Activated CD8-positive, alpha-beta memory T cell treated with anti-CD3 and anti-CD28 coated beads, Interleukin-2, amount 10 ng/mL, durations not matched to agents 7 days and 5 days (primary cell): ENCODE measurements at places on chromosomes 3 and 15.

- DNase-seq: no peak
Observed at GRCh38 chr15:79185199-79185598, 94.6 kb upstream of the RASGRF1 start.

- no peak for DNase-seq
Observed at GRCh38 chr15:70690491-70691276, 72.7 kb downstream of the UACA start.

DNA sequence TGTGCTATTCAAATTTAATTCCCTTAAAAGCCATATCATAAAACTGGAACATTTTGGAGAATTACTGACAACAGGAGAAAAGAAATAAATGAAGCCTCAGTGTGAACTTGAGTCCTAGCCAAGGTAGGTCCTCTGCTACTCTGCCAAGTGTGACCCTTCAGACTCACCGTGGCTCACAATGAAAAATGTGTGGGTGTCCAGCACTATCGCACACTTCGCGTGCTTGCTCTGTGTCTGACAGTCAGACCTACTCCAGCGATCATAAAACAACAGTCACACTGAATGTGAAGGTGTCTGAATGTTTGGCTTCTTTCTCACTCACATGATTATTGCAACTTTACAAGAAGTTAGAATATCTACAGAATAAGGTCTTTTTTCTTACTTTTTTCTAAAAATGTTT lies 65.8 kb upstream of the TRA2B start:
- no peak for DNase-seq

GRCh38 chr15:76795217-76795616 lies 109.9 kb downstream of the SCAPER start:
- no peak for DNase-seq

GRCh38 chr15:76936671-76937070 lies 5.1 kb downstream of the RCN2 start:
- DNase-seq: no peak

GRCh38 chr3:169780742-169781141 lies 7.5 kb downstream of the MYNN start:
- DNase-seq: peak; percentile 69

GRCh38 chr15:39451871-39452270 lies 129.0 kb upstream of the THBS1 start:
- DNase-seq: no peak

GRCh38 chr3:97430601-97431000 lies 334.0 kb upstream of the ARL6 start:
- DNase-seq: no peak

DNA sequence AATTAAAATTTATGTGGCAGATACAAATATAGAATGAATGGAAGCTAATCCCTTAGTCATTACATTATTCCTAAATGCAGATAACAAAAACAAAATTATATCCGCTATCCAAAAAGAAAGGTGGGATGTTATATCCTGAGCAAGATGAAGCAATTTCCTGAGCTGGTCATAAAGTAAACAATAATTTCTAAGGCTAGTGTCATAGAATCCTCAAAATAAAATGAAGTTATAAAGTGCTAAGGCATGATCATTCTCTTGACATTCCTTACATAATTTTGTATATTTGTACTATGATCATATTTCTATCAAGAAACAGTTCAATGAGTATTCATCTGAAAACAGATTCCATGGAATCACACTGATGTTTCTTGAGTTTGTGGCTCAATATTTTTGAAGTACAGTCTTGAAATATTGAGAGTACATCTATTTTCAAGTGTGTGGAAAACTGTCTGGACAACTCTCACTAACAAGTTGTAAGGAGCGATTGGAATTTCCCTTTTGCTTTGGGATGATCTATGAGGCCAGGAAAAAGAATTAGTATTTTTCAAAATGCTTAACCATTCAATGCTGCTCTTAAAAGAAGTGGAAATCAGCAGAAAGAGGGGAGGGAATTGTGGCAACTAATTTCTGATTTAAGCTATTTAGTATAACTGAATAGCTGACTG lies 92.4 kb downstream of the ABI3BP start:
- no peak for DNase-seq

GRCh38 chr3:150248116-150248887 lies 159.8 kb upstream of the TSC22D2 start:
- DNase-seq: no peak

- no peak for DNase-seq
Observed at GRCh38 chr3:55664387-55664786, 177.3 kb upstream of the WNT5A start.

GRCh38 chr15:94008104-94009074 lies 223.0 kb upstream of the MCTP2 start:
- no peak for DNase-seq

- peak; percentile 44 for DNase-seq
Observed at GRCh38 chr15:63708126-63708772, 111.1 kb downstream of the FBXL22 start.

GRCh38 chr3:16429086-16429485 lies 84.4 kb downstream of the RFTN1 start:
- no peak for DNase-seq

- DNase-seq: no peak
Observed at GRCh38 chr3:31391150-31391549, 141.6 kb upstream of the STT3B start.

GRCh38 chr3:46946856-46947545 lies 29.5 kb downstream of the CCDC12 start:
- DNase-seq: peak; percentile 89

DNA sequence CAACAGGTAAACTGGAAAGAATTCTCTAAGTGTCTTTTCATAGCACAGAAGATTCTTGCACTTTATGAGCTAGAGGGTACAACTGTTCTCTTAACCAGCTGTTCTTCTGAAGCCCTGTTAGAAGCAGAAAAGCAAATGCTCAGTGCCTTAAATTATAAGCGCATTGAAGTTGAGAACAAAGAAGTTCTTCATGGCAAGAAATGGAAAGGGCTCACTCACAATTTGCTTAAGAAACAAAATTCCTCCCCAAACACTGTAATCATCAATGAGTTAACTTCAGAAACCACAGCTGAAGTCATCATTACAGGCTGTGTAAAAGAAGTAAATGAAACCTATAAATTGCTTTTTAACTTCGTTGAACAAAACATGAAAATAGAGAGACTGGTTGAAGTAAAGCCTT lies 19.6 kb downstream of the PARP14 start:
- DNase-seq: no peak

DNA sequence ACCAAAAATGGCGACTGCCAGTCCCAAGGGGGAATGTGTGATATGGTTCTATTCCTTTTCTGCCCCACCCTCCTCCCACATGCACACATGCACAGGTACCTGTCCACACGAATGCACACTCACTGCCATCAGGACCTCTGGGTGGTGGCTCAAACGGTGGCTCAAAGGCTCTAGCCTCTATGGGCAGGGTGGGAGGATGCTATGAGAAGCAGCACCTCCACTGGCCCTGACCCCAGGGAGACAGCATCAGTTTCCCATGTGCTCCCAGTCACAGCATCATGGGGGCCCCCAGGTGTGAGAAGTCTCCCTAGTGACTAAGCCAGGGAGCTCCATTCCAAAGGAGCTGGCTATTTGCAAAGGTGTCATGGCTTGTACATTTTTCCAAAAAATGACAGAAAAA lies 15.9 kb downstream of the SEMA3G start:
- no peak for DNase-seq

DNA sequence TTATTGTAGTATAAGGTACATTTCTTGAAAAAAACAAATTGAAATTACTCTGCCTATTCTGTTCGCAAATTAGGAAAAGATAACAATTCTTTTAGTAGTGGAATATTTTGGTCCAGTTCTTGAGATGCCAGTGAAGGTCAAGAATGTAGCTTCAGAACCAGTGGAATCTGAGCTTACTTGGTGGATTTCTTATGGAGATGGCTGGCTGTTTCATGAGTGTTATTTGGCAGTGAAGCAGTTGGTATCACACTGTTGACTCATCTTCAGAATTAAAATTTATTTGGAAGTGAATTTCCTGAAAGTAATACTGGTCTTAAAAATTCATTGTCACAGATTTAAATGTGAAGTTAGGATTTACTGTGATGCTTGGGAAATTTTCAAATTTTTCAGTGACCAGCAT lies 19.1 kb downstream of the RNF13 start:
- no peak for DNase-seq

- no peak for DNase-seq
Observed at GRCh38 chr15:95247071-95247984, 1016.0 kb downstream of the MCTP2 start.

DNA sequence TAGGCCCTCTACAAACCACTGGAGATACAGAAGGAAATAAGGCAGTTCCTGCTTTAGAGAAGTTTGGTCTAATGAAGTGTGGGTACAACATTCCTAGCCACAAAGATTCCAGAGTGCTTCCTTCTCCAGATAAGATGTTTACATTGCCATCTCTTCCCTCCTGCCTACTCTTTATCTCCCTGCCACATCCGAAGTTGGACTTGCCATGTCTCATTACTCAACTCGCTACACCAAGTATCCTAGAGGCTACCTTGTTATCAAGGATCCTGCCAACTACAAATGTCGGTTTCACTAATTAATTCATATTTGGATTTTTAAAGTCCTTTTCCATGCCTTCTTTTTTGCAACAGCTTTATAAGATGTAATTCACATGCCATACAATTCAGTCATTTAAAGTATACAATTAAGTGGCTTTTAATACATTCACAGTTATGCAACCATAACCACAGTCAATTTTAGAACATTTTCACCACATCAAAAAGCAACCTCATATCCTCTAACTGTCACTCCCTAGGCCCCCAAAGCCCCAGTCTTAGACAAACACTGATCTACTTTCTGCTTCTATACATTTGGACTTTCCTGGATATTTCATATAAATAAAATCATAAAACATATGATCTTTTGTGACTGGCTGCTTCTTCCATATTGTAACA lies 53.7 kb upstream of the CSTA start:
- DNase-seq: no peak

GRCh38 chr15:80431635-80432344 lies 27.6 kb downstream of the ARNT2 start:
- no peak for DNase-seq

GRCh38 chr3:111311126-111311525 lies 230.9 kb upstream of the CD96 start:
- no peak for DNase-seq
